ENCODE measurements at places on chromosomes 7 and 10. TPM values are rescaled to one million over a fixed set of nuclear protein-coding genes. Genes with fewer than 3 reads are reported as not detected.

CDC123 gene
- 13.5 TPM for total RNA-seq

DNA sequence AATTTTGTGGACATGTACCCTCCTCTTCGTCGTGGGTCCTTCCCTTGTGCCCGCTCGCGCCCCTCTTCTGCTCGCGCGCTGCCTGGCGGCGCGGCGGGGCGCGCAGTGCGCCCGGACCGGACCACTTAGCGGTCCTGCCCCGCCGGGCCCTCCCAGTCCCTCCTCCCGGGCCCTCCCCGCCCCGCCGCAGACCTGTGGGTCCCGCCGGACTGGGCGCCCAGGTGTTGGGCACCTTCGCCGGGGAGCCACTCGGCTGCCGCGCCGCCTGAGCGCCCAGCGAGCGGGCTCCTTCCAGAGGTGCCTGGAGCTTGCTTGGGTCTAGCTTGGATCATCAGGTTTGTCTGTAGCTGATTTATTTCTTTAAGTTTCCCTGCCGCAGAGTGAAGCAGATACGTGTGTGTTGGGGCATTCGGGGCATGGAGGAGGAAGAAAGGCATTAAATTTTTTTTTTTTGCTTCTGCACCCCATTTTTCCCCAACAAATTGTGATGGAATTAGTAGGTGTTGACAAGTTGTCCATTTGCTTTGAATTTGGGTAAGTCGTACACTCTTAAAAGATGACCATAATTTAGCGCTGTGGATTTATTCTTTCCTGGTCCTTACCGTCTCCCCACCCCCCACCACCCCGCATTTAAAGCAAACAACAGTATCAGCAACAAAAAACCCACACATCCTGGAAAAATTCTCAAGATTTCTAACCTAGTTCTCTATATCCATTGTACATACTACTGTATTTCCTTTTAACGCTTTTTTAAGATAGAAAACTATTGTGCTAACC, 905 bp downstream of the C1GALT1 start:
- DNase-seq: peak; percentile 62

GRCh38 chr7:142855114-142855743, 353 bp downstream of the EPHB6 start:
- DNase-seq: no peak

AGR2 gene
- total RNA-seq: 31.5 TPM

TPST1 gene
- total RNA-seq: 18.5 TPM

- no peak for DNase-seq
Measured at GRCh38 chr7:20964281-20964918, 177.7 kb upstream of the SP8 start.

- no peak for DNase-seq
Measured at GRCh38 chr10:65548001-65548400, 1377.8 kb upstream of the LRRTM3 start.

FZD1 gene
- 4.3 TPM for total RNA-seq

DNA sequence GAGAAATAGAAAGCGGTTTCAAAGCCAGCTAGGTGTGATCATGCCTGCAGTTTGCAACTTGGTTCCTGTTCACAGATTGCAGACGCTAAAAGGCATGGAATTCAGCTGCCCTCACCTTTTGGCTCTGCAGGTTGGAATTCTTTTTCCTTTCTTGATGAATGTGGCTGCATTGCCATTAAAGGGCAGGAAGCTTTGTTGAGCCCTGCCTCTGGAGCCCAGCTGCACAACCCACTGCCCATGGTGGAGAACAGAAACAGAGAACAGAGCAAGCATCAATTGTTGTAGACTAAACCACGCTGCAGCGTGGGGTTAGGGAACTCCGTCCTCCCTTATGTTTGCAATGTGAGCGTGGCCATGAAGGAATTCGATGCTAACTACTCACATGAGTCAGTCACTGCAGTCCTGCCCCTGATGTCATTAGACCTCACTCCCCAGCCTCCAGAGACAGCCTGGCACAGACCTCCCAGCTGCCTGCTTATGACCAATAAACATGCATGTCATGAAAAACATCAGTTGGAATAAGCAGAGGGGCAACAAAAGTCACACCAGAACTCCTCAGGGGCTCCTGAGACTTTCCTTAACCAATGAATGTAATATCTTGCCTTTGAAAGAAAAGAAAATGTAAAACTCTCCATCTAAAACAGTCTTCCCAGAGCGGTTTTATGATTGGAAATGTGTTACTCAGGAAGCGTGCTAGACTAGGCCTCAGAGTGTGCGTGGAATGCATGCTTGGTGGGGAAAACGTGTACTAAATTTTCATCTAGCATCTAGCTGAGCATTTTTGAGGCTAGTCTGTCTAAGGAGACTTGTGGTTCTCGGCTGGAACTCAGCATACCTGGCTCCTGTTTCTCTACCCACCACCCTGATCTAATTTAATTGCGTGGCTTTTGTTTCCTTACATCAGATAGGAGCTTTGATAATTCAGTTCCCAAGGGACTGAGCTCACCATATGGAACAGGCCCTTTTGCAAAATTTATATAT, 232.2 kb downstream of the KIAA1217 start:
- no peak for DNase-seq

DNA sequence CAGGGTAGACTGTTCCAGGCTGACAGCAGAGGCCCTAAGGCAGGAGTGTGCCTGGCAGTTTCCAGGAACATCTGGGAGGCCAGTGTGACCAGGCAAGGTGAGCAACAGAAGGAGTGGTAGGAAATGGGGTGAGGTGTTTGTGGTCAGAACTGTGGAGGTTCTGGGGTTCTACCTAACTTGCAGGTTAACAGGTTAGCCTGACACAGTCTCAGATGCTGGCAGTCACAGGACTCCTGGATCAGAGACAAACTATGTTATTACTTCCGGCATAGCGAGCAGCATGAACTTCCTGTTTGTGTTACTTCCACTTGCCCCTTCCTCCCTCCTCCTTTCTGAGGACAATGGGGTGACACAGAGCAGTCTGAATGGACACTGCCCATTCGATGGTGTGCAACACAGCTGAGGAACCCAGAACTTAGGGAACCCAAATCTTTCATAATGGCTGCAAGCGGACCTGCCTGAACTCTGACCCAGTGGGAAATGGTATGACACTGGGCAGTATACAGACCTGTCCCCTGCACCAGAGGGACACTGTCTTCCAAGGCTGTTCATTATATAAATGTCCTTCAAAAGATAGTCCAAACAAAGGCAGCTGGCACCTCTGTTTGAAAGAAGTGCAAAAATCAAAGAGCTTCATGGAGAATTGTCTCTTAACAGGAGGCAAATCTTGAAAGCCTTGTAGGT, 3.9 kb upstream of the SAR1A start:
- DNase-seq: no peak

- no peak for DNase-seq
Measured at GRCh38 chr7:154698726-154699291, 304.1 kb downstream of the PAXIP1 start.

GRCh38 chr10:132519382-132520176, 18.0 kb upstream of the INPP5A start:
- peak; percentile 80 for DNase-seq

- no peak for DNase-seq
Measured at GRCh38 chr7:157537056-157537455, 200.3 kb downstream of the DNAJB6 start.

IQCE gene
- 14.1 TPM for total RNA-seq

DNA sequence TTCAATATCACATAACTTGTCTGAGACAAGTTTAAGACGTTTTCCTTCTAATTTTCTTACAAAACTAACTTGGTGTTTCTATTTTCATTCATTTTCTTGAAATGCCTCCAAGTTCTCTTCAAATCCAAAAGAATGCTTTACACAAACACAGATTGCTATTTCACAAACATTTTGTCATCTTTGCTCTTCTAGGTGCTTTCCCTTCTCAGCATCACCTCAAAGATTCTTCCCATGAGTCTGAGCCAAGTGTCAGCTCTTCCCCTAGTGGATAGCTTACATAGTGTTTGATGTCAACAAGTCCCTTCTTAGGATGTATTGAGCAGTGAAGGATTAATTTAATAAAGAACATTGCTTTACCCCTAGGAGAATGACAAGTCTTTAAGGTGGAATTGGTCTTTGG, 38.1 kb upstream of the SEMA3A start:
- no peak for DNase-seq

ASIC3 gene
- total RNA-seq: 0.67 TPM

- no peak for DNase-seq
Measured at GRCh38 chr7:36600869-36601530, 123.3 kb downstream of the AOAH start.
